ENCODE measurements at places on chromosomes 6 and 20. TPM values are rescaled to one million over a fixed set of nuclear protein-coding genes. Genes with fewer than 3 reads are reported as not detected.

Gene FGD2
- total RNA-seq: 1.5 TPM

Gene SLC22A16
- not detected for total RNA-seq

Gene MRPL18
- total RNA-seq: 65.5 TPM

Gene EFCAB8
- total RNA-seq: 0.94 TPM

Gene SCUBE3
- total RNA-seq: not detected

Gene IP6K3
- total RNA-seq: not detected

Gene PKIB
- 1.3 TPM for total RNA-seq
